ENCODE measurements at places on chromosomes 7 and 10.

GRCh38 chr10:17473228-17473950 is 19.0 kb upstream of the ST8SIA6 start:
- DNase-seq = no peak

DNA sequence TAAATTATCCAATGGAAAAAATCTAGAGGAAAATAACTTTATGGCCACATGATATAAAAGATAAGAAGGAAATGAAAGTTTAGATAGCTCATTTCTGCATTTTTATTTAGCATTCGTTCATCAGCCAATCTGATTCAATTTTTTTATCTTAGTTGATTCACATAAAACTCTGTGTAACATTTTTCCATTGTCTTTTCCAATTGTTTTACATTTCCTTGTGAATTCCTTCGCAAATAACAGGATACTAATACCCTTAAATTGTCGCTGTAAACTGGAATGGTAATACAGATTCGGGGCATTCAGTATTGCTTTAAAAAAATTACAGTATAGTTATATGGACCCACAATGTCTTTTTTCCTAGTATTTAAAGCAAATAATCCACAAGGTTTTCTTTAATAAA is 136.4 kb downstream of the CUBN start:
- no peak for DNase-seq

- no peak for DNase-seq
These were observed 100.6 kb upstream of the SEMA3E start for GRCh38 chr7:83749495-83749894.

DNA sequence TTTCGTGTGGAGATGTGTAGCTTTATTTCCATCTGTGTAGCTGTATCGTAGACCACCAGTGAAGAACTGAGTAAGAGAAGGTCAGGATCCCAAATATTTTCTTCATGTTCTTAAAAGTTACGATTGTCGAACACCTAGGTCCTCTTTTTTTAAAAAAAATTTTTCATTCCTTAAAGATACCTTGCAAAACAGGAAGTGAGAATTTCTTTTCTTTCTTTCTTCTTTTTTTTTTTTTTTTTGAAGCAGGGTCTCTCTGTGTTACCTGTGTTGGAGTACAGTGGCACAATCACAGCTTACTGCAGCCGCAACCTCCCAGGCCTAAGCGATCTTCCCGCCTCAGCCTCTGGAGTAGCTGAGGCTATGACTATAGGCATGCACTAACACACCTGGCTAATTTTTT is 60.8 kb downstream of the PHTF2 start:
- DNase-seq = no peak

- DNase-seq = no peak
These were observed 10.7 kb downstream of the XPNPEP1 start for GRCh38 chr10:109912335-109913281.

DNA sequence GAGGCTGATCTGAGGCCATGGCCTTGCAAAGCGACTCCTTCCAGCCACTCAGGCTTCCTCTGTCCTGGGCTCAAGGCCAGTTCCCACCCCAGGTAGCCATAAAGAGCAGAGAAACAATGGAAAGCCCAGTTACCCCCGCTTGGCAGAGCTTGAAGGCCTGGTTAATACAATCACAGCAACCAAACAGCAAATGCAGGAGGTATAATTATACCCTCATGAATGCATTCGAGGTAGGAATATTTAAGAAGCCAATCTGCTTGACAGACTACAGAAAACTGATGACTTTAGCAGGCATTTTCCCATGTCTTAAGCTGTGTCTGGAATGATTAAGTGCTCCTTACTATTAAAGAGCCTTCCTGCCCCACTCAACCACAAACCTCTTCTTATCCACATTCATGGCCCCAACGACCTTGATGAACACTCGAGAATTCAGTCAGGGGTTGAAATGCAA is 114.1 kb upstream of the MACROH2A2 start:
- DNase-seq = no peak

DNA sequence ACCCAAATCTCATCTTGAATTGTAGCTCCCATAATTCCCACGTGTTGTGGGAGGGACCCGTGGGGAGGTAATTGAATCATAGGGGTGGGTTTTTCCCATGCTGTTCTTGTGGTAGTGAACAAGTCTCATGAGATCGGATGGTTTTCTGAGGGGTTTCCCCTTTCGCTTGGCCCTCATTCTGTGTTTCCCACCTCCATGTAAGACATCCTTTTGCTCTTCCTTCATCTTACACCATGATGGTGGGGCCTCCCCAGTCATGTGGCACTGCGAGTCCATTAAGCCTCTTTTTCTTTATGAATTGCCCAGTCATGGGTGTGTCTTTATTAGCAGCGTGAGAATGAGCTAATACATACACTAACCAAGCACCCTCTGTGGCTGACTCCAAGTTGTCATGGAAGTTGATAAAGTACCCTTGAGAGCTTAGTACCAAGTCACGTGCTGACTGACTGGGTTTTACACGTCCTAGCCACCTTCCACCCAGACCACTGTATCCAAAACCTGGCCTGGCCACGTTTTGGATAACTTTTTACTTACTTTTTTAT is 614.4 kb downstream of the SDK1 start:
- DNase-seq = no peak

GRCh38 chr10:932589-932988 is 1.1 kb upstream of the LARP4B start:
- DNase-seq = no peak

DNA sequence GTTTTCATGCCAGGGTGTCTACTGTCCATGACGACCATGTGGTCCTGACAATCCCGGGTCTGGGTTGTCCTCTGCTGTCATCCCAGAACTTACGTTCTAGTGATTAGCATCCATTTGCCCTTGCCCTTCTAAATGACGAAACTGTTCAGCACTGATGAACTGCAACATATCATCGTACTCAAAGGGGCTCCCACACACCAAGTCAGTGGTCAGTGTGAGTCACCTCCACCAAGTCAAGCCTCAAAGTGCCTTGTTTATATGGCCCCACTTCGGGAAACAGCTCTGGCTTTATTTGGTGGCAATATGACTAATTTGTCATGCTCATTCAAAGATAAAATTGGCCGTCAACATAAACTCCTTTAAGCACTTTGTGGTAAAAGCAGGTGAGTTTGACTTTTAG is 110.7 kb downstream of the FRMD4A start:
- DNase-seq = no peak

GRCh38 chr10:35635576-35635975 is 6.5 kb downstream of the FZD8 start:
- no peak for DNase-seq

DNA sequence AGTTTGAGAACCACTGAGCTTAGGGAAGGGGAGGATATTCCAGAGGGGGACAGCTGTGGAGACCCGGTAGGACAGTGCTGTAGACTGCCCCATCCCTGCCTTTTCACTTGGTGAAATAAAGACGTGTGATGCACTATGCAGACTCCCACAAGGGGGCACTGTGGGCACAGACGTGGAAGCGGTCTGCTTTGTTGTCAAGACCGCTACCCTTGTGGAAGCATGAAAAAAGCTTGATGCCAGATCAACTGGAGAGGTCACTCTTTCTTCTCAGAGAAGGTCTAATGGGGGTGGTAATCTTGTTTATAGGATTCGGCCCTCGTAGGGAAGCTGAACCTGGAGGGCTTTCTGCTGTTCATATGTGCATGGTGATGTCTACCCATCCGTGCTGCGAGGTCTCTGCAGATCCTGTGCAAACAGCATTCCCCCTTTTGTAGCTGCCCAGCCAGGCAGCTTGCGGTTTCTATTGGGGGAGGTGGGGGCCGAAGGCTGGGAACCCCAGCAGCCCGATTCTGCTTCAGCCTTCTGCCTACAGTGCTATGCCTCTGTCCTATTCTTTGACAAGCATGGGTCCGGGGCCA is 13.7 kb downstream of the RPS24 start:
- DNase-seq = peak; percentile 67

DNA sequence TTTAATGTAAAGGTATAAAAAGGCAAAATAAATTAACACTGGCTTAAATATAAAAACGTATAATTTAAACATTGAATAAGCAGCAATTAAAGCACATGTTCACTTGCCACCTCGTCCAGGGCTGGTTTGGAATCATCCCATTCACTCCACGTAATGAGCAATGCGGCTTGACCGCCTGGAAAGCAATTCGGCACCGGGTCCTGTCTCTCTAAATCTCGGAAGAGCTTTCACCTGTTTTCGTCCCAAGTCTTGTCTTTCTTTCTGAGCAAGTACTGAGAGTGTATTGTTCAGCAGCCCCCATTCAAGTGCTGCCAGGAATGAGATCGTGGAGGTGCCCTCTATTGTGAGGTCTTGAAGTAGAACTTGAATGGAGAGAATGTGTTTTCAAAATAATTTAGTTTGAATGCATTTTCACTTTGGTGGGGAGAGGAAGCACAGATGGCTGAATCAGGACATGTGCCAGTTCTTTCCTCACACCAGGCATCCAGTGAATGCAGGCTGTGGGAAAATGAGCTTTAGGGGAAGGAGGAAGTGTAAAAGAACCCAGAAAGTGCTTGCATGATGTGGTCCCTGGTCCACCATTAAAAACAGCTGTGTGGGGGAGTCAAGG is 515.2 kb downstream of the REEP3 start:
- DNase-seq = no peak

DNA sequence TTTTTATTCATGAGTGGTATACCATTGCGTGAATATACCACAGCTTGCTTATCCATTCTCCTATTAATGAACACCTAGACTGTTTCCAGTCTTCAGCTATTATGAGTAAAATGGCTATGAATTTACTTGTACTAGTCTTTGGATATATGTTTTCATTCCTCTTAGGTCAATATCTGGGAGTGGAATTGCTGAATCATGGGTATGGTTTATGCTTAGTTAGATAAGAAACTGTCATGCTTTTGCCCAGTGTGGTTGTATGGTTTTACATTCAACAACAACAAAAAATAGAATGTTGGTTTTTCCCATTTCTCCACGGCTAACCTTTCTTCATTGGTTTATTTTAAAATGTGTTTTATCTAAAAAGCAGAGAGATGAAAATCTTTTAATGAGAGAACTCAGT is 308.3 kb downstream of the PHF14 start:
- DNase-seq = no peak

GRCh38 chr7:33191340-33191739 is 62.0 kb downstream of the BBS9 start:
- DNase-seq = no peak

GRCh38 chr7:100964630-100965029 is 4.7 kb upstream of the MUC12 start:
- no peak for DNase-seq

- DNase-seq = no peak
These were observed 147.6 kb downstream of the GPR85 start for GRCh38 chr7:112938863-112939573.

GRCh38 chr7:127588019-127588696 is at the start of gene ARF5:
Gene ARF5, plus strand, starts transcription at chr7:127588411. Its CDS starts 88 bp downstream, at chr7:127588499.
- peak; percentile 68 for DNase-seq

GRCh38 chr7:111760043-111760442 is 197.8 kb upstream of the IMMP2L start:
- DNase-seq = no peak

DNA sequence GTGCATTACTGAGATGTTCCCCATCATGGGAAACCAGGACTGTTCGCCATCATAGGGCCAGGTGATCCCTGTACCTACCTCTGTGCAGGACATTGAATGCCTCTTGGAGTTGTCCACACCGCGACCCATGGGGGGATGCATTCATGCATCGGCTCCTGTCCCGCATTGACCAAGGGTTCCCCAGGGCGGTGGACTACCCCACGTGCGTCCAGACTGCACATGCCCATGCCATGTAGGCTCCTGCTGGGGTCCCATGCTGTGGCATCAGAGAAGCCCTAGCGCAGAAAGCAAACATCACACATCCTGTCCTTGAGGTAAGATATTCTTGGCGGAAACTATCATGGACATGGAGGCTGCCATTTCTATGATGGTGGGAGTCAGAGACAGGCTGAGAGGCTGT is 121.6 kb upstream of the UNC5B start:
- no peak for DNase-seq

GRCh38 chr7:12949060-12949931 is 261.9 kb downstream of the ARL4A start:
- no peak for DNase-seq

DNA sequence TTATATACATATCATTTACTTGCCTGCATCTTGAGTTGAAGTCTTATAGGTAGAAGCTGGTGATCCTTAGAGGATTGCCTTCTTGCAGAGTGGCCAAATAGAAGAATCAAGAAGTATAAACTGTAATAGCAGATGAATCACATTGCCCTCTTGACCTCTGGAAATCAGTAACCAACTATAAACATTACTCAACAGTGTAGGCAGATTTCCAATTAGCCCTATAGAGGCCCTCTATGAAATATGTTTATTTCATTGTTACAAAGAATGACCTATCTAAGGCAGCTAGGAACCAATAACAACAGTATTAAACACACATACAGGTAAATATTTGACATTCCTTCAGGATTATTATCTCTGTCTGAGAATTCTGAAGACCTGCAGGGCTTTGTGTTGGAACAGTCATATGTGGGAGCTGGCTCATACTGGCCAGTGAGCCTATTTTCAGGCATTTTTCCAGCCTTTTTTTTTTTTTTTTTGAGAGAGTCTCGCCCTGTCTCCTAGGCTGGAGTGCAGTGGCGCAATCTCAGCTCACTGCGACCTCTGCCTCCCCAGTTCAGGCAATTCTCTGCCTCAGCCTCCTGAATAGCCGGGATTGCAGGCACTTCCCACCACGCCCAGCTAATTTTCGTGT is 7.2 kb upstream of the SRI start:
- DNase-seq = no peak
